ENCODE measurements at places on chromosomes 5 and 9.

DNA sequence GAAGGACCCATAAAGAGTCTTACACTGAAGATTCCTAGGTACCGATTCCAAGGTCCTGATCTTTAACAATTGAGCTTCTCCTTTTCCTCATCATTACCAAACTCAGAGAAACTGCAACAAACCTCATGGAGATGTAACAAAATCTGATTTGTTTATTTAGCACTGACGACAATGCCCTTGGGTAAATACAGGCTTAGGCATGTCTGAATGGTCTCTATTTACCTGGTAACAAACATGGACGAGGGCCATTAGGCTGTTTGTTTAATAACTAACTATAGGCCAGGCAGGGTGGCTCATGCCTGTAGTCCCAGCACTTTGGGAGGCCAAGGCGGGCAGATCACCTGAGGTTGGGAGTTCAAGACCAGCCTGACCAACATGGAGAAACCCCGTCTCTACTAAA, 333.3 kb downstream of the AGTPBP1 start:
- DNase-seq: no peak

- DNase-seq: no peak
Measured at GRCh38 chr9:112446526-112446925, 40.1 kb upstream of the KIAA1958 start.

DNA sequence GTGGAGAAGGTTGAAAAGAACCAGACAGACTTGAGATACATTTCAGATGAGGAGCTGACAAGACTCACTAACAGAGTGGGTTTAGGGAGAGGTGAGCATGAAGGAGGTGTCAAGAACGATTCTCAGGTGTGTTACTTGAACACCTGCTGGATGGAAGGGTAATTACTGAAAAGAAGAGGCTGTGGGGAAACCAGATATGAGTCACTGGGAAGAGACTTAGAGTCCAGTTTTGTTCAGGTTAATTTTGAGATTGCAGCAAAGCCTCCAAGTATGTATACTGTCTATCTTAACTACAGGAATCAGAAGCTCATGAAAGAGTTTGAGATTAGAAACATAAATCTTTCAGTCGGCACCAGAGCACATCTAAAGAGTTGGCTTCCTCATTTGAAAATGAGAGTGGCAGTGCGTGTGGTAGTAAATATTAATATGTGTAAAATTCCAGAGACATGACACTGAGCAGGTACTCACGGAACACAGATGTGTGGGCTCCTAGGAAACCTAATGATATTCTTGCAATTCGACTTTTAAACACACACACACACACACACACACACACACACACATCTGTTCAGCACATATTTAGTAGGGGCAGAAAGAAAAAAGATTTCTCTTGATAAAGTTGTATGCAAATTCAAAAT, 197.1 kb downstream of the CDH18 start:
- no peak for DNase-seq

- DNase-seq: no peak
Measured at GRCh38 chr5:57539281-57539701, 56.7 kb upstream of the ACTBL2 start.
